ENCODE measurements at places on chromosomes 5 and 9.

DNA sequence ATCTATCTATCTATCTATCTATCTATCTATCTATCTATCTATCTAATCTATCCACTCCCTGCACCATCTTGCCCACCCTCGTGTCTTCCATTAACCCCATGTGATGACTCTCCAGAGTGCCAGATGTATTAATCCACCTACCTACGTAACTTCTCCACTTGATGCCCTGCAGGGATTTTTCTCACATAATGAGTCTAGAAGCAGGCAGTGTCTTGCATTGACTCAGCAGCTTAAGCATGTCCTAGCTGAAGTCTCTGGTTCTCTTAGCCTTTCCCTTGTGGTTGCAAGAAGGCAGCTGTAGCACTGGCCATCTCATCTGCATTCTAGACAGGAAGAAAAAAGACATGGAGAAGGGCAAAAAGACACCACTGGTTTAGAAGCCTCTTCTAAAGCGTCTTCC is 96.7 kb upstream of the ALDH1B1 start:
- no peak for DNase-seq

- DNase-seq = no peak
Observed at GRCh38 chr9:22216730-22217172, 207.6 kb upstream of the CDKN2B start.

- DNase-seq = no peak
Observed at GRCh38 chr9:135857371-135857786, 50.0 kb downstream of the CAMSAP1 start.

DNA sequence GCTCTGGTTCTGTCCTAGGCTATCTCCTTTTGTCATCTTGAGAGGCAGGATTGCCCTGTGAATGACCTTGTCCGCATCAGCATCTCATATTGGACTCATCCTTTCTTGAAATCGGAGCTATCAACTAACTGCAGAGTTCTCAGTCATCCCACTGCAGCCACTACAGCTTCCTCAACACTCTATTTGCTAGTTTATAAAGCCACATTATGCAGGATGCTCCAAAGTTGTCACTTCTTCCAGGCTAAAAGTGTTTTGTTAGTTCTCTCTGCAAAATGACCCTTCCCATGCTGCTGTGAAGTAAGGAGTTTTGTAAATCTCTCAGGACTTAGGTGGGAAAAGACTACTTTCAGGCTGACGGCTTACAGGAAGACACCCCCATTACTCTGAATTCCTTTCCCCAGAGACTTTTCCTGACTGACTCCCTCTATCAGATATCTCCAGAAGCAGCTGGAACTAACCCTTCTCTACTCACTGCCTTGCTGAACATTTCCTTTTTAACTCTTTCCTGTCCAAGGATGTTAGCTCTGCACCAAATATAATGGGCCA is 257.6 kb downstream of the NFIB start:
- no peak for DNase-seq

- no peak for DNase-seq
Observed at GRCh38 chr9:106107716-106108115, 413.4 kb downstream of the TMEM38B start.

DNA sequence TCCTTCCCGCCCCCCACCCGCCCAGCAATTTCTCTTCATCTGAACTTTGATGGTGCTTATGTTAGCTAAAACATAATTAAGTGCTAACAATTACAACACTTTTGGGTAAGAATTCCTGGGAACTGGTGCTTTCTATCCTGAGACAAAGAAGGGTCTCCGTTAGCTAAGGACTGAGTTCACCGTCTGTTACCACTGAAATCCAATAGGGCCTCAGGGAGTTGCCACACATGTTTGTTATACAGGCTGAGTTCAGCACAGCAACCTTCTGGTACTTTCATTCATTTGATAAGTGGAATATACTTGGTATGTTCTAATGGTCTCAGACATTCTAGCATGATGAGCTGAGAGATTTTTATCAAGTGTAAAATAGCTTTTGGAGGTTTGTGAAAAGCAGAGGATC is 437.9 kb downstream of the EFNA5 start:
- no peak for DNase-seq

- no peak for DNase-seq
Observed at GRCh38 chr5:137761566-137761965, 7.4 kb upstream of the HNRNPA0 start.

- DNase-seq = no peak
Observed at GRCh38 chr5:88606173-88606572, 276.8 kb downstream of the MEF2C start.

Measured in CD8-positive, alpha-beta memory T cell (primary cell).